ENCODE measurements at places on chromosomes 7 and 10.

GRCh38 chr10:84469470-84469869, 141.1 kb downstream of the CCSER2 start:
- DNase-seq: no peak

DNA sequence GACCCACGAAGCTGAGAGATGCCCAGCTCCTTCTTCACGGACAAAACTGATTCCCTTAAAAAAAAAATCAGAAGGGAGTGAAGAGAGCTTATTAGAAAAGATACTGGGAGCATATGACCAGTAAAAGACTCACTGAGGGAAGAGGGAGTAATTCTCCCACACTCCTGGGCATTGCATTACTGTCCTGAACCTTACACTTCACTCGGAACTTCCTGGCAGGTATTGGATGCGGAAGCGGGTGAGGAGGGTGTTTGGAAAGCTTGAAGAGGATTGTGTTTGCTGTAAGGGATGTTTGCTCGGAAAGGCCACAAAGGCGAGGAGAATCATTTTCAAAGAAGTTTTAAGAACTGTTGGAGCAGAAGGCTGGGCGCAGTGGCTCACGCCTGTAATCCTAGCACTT, 375 bp downstream of the HKDC1 start:
- DNase-seq: no peak

DNA sequence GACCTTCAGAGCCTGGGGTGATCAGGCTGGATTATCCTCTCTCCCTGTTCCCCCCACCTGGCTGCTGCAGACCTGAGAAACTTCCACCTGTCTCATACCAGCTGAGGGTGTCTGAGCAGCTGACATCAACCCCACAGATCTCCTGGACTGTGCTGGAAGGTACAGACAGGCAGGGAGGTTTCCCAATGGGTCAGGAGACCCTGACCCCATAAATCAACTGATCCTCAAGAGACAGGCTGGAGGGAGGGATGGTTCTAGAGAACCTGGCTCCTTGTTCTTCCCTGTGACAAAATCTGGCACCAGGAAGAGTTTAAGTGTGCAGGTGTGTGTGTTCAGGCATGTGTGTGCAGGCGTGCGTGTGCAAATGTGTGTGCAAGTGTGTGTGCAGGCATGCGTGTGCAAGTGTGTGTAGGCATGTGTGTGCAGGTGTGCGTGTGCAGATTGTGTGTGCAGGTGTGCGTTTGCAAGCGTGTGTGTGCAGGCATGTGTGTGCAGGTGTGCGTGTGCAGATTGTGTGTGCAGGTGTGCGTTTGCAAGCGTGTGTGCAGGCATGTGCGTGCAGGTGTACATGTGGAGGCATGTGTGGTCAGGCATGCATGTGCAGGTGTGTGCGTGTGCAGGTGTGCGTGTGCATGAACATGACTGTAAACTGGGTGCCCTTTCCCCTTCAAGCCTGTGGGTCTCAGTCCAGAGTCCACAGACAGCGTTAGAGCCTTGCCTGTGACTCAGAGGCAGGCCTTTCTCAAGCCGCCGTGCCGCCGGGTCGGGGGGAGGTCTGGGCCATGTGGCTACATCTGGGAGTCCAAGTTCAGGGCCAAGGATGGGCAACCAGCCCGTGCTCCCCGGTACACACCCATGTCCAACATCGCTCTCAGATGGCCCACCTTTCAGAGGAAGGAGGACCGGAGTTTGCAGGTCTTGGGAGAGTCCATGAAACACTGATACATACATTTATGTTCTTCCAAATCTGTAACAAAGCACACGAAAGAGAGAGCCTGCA, 50.1 kb upstream of the ELN start:
- no peak for DNase-seq

DNA sequence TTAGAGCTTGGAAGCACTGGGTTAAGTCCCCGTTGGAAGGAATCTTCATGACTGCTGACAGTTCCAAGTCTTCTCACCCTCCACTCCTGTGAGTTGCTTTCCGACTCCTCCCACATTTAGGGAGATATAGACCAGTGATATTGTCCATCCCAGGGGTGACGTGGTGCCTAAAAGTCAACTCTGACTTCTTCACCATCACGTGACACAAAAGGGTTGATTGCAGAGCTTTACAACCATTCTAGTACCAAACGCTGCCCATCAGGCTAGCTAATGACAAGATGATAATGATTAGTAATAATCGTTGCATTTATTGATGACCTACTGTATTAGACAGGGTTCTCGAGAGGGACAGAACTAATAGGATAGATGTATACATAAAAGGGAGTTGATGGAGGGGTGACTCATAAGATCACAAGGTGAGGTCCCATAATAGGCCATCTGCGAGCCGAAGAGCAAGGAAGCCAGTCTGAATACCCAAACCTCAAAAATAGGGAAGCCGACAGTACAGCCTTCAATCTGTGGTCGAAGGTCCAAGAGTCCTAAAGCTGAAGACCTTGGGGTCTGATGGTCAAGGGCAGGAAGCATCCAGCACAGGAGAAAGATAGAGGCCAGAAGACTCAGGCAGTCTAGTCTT, 85.3 kb upstream of the CARD11 start:
- DNase-seq: no peak

- DNase-seq: no peak
Observed at GRCh38 chr10:69317175-69317604, 38.9 kb downstream of the HK1 start.

DNA sequence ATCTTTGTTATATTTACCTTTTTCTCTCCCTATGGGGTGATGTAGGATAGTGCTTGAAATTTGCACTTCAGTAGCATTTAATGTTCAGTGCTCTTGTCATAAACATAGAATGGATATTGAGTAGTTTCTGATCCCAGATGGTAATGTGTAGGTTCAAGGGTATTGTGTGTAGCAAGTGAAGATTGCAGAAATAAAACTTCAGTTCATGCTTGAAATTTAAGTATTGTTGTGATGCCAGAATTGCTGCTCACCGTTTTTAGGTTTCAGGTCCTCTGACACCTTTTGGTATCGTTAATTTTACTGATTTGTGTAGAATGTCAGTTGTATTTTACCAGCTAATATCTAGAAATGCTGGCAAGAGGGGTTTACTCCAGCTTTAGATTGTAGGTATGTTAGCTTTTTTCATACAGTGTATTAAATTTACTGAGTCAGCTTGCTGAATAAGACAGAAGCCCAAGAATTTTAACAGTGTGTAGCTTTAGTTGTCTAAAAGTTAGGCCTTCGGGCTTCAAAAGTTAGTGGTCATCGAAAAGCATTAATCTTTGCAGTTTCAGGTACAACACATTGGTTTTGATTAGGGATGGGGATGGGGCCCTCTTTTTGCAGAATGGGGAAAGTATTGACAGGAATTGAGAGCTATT, 1.9 kb downstream of the PTEN start:
- no peak for DNase-seq

- no peak for DNase-seq
Observed at GRCh38 chr7:84216472-84216871, 21.9 kb upstream of the SEMA3A start.

- DNase-seq: no peak
Observed at GRCh38 chr10:78212060-78212785, 178.6 kb downstream of the RPS24 start.

Measured in activated CD4-positive, alpha-beta T cell treated with anti-CD3 and anti-CD28 coated beads for 1 hour (primary cell).